ENCODE measurements at places on chromosomes 7 and 10.
A peak's percentile ranks its signal among the peaks of the same experiment; 100 is the strongest.

GRCh38 chr7:50703654-50704053, 79.0 kb downstream of the GRB10 start:
- DNase-seq = no peak

DNA sequence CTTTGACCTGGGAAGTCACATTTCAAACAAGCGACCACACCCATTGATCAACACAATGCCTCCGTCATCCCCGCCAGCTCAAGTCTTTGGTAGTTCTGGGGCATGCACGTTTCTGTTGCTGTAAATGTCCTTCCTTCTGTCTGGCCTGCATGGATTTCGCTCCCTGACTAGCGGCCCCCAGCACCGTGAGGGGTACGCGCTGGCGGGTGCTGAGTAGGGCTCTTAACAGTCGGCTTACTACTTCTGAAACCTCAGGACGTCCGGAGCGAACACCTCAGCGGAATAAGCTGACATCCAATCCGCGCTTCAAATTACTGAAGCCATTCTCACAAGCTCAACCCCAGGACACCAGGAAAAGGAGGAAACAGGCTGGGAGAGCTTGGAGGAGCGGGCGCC, 505 bp downstream of the NUDCD3 start:
- DNase-seq = peak; percentile 22

- DNase-seq = no peak
Observed at GRCh38 chr7:147012666-147013065, 896.1 kb downstream of the CNTNAP2 start.

DNA sequence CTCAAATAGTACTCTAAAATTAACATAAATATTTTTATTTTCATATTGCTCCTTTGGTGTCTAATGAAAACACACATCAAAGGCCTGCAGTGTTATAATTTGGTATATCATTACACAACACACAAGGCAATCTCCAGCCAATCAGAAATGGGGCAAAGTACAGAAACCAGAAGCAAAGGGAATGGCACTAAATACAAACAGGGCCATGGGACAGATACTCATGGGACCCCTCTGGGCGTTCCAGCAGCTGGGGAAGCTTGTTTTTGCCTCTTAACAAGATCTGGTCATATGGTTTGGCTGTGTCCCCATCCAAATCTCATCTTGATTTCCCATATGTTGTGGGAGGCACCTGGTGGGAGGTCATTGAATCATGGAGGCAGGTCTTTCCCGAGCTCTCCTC, 551.8 kb upstream of the NRP1 start:
- DNase-seq = no peak

GRCh38 chr7:44307301-44307900, 18.0 kb downstream of the CAMK2B start:
- peak; percentile 48 for DNase-seq

DNA sequence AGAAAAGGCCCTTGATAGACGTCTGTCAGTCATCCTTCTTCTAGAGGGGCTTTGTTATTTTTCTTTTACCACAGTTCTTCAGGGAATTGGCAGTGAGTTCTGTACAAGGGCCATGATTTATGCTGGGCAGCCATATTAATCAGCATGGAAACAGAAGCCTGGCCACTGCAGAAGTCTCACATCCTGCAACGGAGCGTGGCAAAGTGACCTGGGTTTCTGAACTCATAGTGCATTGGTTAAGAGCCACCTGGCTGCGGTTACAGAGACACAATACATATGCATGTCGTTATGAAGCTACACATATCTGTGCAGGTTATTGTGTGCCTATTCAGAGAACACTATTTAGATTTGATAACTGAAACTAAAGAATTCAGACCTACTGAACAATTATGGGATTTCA, 419.4 kb upstream of the CELF2 start:
- DNase-seq = no peak

- no peak for DNase-seq
Observed at GRCh38 chr10:103885617-103886016, 30.2 kb upstream of the SH3PXD2A start.

DNA sequence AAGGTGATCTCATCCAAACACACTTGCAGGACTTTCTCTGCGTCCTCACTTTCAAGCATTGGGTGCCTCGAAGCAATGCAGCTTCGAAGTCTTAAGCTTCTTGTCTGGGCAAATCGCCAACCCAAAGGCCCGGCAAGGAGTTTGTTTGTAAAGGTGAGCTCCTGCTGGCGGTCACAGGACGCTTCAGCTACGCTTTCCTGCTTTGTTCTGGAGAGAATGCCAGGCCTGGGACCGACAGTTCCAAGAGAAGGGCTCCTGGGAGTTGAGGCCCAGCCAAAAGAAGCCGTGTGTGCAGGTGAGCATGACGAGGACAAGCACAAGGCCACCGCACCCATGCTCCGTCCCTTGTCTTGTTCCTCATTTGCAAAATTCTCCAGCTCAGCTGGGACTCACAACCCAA, 106.6 kb upstream of the DOCK1 start:
- DNase-seq = no peak

GRCh38 chr7:50164559-50165170, 71.6 kb upstream of the ZPBP start:
- DNase-seq = no peak

- no peak for DNase-seq
Observed at GRCh38 chr7:95190515-95190914, 133.8 kb downstream of the PON1 start.

- DNase-seq = no peak
Observed at GRCh38 chr10:85795460-85795859, 571.1 kb downstream of the GRID1 start.

DNA sequence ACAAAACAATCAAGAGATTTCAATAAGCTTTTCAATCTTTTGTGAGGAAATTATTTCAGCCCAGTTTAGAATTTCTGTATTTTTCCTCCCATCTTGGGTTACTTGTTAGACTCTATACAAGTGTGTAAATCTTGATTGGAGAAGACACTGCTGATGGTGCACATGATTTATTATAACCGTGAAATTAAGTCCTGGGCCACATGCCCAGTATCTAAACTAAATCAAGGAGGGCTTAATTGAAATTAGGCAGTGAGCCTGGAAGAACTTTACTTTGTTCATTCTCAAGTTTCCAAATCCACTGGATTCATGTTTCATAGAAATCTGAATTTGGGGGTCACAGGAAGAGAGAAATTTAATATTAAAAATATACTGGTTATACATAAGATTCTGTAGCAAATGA, 44.5 kb downstream of the CSTF2T start:
- no peak for DNase-seq

- no peak for DNase-seq
Observed at GRCh38 chr10:95767884-95768556, 12.1 kb downstream of the ENTPD1 start.
